ENCODE measurements at places on chromosomes 3 and 15.

DNA sequence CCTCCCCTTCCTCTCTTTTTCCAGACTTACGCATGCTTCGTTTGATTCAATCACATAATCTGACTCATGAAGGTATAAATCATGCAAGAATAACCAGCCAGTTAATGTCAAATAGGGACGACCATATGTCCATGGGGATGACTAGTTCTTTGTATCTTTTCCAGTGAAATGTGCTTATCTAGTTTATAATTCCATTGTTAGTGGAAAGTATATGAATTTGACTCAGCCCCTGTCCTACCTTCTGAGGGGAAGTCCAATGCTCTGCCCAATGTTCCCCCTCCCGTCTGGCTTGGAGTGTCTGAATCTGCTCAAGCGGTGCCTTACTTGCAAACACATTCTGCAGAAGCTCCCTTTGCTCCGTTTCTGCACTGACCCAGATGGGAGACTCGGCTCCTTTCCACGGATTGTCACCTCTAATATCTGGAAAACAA lies 55.0 kb upstream of the EPHB3 start:
- no peak for DNase-seq

- DNase-seq = no peak
Observed at GRCh38 chr15:40407330-40407990, 1.9 kb downstream of the IVD start.

DNA sequence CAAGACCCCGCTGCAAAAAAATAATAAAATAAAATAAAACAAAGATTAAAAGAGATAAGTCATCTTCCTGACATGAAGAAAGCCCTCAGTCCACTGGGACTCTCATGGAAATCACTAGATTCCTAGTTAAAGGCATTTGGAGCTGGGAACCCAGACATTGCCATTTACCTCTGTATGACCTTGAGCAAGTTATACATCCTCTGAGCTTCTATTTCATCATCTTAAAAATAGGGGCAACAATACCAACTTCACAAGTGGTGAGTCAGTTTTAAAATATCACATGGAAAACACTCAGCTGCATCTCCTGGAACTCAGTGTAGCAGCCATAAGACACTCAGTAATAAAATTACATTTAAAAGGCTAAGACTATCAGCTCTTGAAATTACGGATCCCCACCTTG lies 334.8 kb downstream of the ERC2 start:
- no peak for DNase-seq

- no peak for DNase-seq
Observed at GRCh38 chr3:88311826-88312225, 162.1 kb downstream of the C3orf38 start.

DNA sequence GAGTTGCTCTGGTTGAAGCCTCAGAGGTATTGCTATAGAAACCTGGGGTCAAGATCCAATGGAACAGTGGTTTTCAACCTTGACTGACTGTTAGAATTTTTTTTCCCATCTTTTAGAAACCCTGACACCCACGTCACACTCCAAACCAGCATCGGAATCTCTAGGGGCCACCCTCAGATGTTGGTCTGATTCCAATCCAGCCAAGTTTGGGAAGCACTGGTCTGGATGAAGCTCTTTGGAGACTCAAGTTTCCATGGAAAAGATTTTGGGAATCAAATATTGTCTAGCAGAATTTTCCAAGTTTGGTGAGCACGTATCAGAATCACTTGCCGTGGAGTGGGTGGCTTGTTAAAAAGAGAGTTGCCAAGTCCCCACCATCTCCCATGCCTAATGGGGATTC lies 103.8 kb downstream of the THSD4 start:
- no peak for DNase-seq
